H1 (cell line): ENCODE measurements at places on chromosomes 5 and 9. TPM values are rescaled to one million over a fixed set of nuclear protein-coding genes. Genes with fewer than 3 reads are reported as not detected.

DNA sequence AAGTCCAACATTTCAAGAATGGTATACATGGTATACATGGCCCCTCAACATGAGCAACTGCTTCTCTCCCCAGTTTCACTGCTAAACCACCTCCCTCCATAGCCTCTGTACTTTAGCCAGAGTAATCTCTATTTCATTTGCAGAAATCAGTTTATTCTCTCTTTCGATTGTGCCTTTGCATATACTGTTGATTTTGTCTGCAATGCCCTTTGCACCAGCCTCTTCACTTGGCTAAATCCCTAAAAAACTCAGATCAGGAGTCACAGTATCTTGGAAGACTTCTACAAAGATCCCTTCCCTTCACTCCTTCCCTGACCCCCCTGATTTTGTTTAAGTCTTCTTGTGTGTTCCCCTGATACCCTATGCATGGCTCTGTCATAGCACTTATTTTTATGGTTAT, 4.9 kb upstream of the CCNG1 start:
- H3K27me3 ChIP-seq: no peaks in the 10 kb centered on the region
- no peaks in the 10 kb centered on the region for H3K36me3 ChIP-seq
- H3K27ac ChIP-seq: no peak overlapping the region
- no peaks in the 10 kb centered on the region for H3K4me1 ChIP-seq
- H3K4me3 ChIP-seq: no peak overlapping the region

DNA sequence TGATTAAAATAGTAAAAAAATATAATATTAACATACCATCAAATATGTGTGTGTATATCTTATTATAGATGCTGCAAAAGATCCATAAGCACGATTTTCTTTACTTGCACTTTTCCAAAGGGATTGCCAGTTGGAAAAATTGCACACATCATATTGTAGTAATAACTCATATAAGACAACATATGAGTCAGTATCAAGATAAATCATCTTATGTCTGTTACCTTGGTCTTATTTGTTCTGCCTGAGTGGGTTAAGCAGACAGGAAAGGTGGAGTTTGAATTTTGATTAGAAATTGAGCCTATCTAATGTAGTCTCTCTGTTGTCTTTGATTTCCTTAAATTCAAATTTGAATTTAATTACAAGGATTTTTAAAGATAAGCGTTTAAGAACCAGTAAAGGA, 24.6 kb downstream of the LYSMD3 start:
- no peak for DNase-seq
- no peaks in the 10 kb centered on the region for H3K27me3 ChIP-seq
- peaks cover 58% of the 10 kb centered on the region for H3K36me3 ChIP-seq
- H3K4me3 ChIP-seq: no peak overlapping the region
- no peaks in the 10 kb centered on the region for H3K4me1 ChIP-seq
- H3K27ac ChIP-seq: no peak overlapping the region

DNA sequence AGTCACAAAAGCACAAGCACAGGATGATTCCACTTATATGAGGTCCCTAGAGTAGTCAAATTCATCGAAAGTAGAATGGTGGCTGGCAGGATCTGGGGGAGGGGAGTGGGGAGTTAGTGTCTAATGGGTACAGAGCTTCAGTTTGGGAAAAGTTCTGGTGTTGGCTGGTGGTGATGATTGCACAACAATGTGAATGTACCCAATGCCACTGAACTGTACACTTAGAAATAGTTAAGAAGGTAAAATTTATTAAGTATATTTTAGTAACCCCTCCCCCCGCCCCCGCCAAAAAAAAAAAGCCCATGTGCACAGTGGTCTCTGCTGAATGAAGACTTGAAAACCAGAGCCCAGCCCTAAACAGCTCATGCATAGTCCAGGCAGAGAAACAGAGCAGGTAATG, 24.8 kb upstream of the GTF3C5 start:
- H3K27me3 ChIP-seq: peaks cover 18% of the 10 kb centered on the region
- no peak for DNase-seq
- H3K27ac ChIP-seq: no peak overlapping the region
- H3K36me3 ChIP-seq: no peaks in the 10 kb centered on the region

DNA sequence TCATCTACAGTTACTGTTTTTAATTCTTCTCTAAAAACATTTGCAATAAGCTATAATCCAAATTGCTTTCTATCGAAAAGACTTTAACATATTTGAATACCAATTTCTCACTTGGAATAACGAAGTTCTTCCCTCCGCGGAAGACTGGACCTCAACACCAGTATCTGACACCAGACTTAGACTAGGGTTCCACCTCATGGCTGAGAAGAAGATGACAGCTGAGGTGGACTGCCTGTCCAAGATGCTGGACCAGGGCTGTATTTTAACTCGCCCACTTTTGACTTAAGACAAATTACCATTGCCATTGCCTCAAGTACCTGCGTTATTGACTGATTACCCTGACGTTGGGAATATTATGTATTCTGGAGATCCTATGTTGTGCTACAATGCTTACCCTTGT, 34.1 kb downstream of the ZMAT2 start:
- no peak overlapping the region for H3K4me3 ChIP-seq
- no peak for DNase-seq
- H3K27ac ChIP-seq: no peak overlapping the region
- H3K4me1 ChIP-seq: no peaks in the 10 kb centered on the region
- H3K27me3 ChIP-seq: no peaks in the 10 kb centered on the region

DNA sequence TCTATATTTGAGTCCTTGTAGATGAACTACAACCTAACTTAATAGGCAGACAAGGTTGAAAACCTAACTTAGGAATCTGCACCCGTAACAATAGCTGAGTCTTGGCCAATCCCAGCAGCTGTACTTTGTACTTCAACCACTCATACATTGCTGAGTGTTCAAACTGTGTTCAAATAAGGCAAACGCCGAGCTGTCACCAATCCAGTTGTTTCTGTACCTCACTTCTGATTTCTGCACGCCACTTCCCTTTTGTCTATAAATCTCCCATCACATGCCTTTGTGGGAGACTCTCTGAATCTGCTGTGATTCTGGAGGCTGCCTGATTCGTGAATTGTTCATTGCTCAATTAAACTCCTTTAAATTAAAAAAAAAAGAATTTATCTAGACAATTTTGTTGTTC, 167.8 kb upstream of the TUT7 start:
- H3K27ac ChIP-seq: no peak overlapping the region
- no peaks in the 10 kb centered on the region for H3K27me3 ChIP-seq
- no peaks in the 10 kb centered on the region for H3K4me1 ChIP-seq
- H3K36me3 ChIP-seq: no peaks in the 10 kb centered on the region
- no peak overlapping the region for H3K4me3 ChIP-seq
- DNase-seq: no peak

DNA sequence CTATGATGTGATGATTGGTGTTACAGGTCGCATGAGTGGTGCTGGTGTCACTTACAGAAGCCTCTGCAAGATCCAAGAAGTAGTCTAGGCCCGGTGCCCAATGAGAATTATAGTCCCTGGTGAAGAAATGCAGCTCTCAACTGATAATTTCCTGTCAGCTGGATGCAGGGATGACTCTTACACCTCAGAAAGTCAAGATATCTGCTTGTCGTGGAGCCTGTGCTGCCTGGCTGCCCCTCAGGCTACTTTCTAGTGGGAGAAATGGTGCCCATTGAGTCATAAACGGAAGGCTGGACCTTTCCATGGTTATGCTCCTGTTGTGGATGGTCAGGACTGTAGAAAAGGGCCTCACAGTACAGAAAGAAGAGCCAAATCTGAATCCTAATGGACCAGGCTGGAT, 46.8 kb upstream of the NXNL2 start:
- no peaks in the 10 kb centered on the region for H3K27me3 ChIP-seq
- no peaks in the 10 kb centered on the region for H3K4me1 ChIP-seq
- H3K27ac ChIP-seq: no peak overlapping the region
- no peak overlapping the region for H3K4me3 ChIP-seq
- no peaks in the 10 kb centered on the region for H3K36me3 ChIP-seq

DNA sequence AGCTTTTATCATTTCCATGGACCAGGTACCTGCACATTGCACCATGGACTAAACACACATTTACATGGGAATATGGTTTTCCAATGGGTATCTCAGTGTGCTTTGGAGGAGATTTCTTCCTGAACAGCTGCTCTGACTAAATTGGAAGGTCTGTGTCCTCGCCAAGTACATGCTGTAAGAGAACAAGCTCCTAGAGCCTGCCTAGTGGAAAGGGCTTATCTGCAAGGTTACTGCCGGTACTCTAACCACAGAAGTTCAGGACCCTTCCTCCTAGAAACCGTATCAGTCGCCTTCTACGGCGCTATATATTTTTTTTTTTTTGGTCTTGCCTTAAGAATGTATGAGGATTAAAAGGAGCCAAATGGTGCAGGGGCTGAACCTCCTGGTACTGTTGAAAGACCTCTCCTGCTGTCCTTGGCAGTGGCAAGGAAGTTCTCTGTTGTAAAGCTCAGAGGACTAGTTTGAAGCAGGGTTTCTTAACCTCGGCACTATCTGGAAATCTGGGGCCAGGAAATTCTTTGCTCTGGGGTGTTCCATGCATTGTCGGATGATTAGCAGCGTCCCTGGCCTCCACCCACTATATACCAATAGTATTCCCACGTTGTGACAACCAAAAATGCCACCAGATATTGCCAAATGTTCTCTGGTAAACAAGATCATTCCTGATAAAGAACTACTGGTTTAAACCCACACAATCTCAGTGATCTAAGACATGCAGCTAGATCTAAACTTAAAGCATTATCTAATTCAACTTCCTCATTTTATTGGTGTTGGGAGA, 107.4 kb downstream of the FBXO38 start:
- no peaks in the 10 kb centered on the region for H3K36me3 ChIP-seq
- H3K27me3 ChIP-seq: no peaks in the 10 kb centered on the region; the same call in 1 of the 2 replicates
- H3K4me1 ChIP-seq: no peaks in the 10 kb centered on the region
- H3K27ac ChIP-seq: no peak overlapping the region
- no peak for DNase-seq

DNA sequence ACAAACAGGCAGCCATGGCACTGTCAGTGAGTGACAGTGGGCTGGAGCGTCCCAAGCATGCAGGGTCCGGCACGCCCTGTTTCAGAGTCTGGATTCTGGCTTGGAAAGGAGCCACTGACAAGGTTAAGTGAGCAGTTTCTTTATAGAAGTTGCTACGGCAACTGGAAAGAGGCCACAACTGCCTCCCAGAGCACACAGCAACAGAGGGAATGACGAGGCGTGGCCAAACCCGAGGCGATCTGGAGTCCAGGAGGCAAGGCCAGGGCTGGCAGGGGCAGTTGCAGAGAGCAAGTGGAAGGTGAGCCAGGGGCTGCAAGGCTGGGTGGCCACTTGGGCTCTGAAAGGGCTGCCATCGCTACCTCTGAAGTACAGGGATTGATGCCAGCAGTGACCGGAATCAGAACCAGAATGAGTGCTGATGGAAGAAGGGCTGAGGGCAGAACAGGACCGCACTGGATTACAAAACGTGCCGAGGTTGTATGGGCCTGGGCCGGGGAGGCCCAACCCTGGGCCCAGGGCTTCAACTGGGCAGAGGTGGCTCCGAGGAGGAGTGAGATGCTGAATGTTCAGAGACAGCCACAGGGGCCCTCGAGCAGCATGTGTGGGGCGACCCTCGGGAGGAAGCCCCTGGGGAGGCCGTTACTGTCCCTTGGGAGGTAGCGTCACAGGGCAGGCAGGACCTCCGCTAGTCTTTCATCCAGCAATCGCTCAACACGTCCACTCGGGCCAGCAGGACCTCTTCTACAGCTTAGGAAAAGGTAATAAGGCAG, 4.6 kb downstream of the MRPL41 start:
- no peaks in the 10 kb centered on the region for H3K27me3 ChIP-seq
- DNase-seq: no peak
- H3K4me3 ChIP-seq: no peak overlapping the region
- H3K36me3 ChIP-seq: peaks cover 16% of the 10 kb centered on the region
- H3K27ac ChIP-seq: no peak overlapping the region

- DNase-seq: no peak
- no peak overlapping the region for H3K4me3 ChIP-seq
- no peaks in the 10 kb centered on the region for H3K27me3 ChIP-seq
- H3K4me1 ChIP-seq: peaks cover 8% of the 10 kb centered on the region
- H3K36me3 ChIP-seq: 0 out of 2 replicates have a peak, but pooled peaks cover 6% of the 10 kb centered on the region
These were observed 1.2 kb downstream of the SPATA24 start for GRCh38 chr5:139402561-139403158.

The CARTPT gene
- total RNA-seq: not detected in 2 replicates

The CHSY3 gene
- 1.4 and 1.8 TPM in 2 replicates for total RNA-seq
